Activated CD4-positive, alpha-beta T cell treated with anti-CD3 and anti-CD28 coated beads, Interleukin-2, amount 10 ng/mL, durations not matched to agents 24 days and 14 days (primary cell): ENCODE measurements at places on chromosomes 1 and 21. TPM values are rescaled to one million over a fixed set of nuclear protein-coding genes. Genes with fewer than 3 reads are reported as not detected.

DNA sequence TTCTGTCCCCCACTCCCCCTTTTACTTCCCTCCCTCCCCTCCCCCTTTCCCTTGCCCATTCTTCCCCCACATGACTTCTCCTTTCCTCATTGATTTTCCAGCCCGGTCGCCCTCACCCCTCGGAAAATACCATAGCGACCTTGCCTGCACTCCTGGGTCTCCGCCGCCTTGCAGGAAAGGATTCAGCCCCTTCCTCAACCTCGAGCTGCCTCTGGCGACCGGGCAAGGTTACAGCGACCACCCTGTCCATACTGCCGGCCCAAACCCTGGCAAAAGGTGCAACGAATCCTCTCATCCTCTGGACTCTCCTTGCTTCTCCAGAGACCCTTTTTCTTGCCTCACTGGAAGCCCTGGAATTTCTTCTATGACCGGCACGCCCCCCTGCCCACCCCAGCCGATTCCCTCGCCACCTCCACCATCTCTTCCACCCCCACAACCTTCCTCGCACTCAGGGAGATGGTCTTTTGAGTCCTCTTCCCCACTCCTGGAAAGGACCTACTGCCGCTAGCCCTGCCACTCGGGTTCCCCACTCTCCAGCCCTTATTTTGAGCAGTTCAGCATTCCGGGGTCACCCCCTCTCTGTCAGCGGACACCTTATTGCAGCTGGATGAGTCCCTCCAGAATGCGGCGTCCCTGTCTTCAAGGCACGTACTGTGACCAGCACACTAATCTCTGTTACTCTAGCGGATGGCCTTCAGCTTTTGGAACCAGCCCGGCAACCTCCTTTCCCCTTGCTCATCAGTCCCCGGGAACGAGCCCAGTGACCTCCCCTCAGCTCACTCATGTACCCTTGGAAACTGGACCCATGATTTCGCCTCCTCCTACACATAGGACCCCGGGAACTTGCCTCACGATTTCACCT lies 846 bp downstream of the NSUN4 start:
- no peaks in the 10 kb centered on the region for H3K27me3 ChIP-seq
- H3K4me1 ChIP-seq: peaks cover 33% of the 10 kb centered on the region
- H3K27ac ChIP-seq: peak overlapping the region; percentile 100
- peak; percentile 63 for DNase-seq
- H3K4me3 ChIP-seq: peak overlapping the region; percentile 99

- no peak overlapping the region for H3K27ac ChIP-seq
- peaks cover 16% of the 10 kb centered on the region for H3K27me3 ChIP-seq
- peaks cover 12% of the 10 kb centered on the region for H3K4me1 ChIP-seq
- H3K4me3 ChIP-seq: no peak overlapping the region
- H3K36me3 ChIP-seq: no peaks in the 10 kb centered on the region
These were observed 33.4 kb upstream of the ROR1 start for GRCh38 chr1:63740432-63740831.

DNA sequence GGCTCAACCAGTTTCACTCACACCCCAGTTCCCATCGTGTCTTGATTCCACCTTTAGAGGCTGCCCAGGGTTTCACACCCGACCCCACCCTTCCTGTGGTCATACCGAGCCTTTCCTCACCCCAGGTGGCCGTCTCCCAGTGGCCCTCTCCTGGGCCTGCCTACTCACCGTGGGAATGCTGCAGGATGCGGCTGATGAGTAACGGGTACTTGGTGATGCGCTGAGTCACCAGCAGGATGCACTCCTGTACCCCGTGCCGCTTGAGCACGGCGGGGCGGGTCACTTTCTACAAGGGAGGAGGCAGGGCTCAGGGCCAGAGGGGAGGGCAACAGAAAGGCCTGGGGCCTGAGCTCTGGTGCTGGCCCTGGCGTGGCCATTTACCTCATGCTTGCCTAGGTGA lies 16.4 kb downstream of the ARHGEF2 start:
- no peaks in the 10 kb centered on the region for H3K27me3 ChIP-seq
- peak overlapping the region; percentile 48 for H3K27ac ChIP-seq

- no peak for DNase-seq
- no peak overlapping the region for H3K27ac ChIP-seq
- peaks cover 13% of the 10 kb centered on the region for H3K27me3 ChIP-seq
- peaks cover 9% of the 10 kb centered on the region for H3K4me1 ChIP-seq
These were observed 18.4 kb upstream of the FOXO6 start for GRCh38 chr1:41342774-41343355.

DNA sequence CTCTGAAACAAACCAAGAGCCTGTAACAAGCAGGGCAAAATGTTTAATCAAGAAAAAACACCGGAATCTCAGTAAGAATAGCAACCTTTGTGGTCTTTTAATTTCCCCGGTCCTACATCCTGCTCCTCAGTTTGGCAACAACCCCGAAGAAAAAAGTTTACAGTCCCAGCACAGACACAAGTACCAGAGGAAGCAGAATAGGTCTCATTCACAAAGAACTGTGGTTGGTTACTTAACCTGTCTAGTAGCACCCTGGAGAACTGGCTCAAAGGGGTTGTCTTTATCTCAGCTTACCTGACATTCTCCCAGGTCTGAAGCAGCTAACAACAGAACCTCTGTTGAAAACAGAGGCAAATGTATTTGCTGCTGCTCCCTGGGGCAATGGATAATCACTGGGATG lies 399.3 kb downstream of the AJAP1 start:
- no peaks in the 10 kb centered on the region for H3K27me3 ChIP-seq
- H3K27ac ChIP-seq: no peak overlapping the region
- no peak overlapping the region for H3K4me3 ChIP-seq
- no peaks in the 10 kb centered on the region for H3K4me1 ChIP-seq
- H3K36me3 ChIP-seq: no peaks in the 10 kb centered on the region

DNA sequence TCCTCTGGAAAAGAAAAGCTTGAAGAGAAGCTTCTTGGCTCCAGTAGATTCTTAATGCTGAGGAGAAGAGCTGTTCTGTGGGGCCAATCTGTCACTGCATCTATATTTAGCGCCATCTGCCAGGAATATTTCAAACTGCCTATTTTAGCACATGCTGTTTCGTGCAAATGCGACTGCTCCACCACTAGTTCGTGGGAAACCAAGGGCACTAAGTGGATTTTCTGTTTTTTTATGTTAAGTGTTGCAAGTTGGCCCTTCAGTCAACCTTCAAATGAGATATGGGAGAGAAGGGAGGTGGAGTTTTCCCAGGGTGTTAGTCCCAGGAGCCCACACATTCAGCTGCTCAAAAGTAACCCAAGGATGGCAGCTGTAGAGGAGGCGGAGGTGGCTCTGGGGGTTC lies 91.9 kb downstream of the TSEN15 start:
- DNase-seq: no peak
- H3K27me3 ChIP-seq: peaks cover 14% of the 10 kb centered on the region
- no peak overlapping the region for H3K27ac ChIP-seq

DNA sequence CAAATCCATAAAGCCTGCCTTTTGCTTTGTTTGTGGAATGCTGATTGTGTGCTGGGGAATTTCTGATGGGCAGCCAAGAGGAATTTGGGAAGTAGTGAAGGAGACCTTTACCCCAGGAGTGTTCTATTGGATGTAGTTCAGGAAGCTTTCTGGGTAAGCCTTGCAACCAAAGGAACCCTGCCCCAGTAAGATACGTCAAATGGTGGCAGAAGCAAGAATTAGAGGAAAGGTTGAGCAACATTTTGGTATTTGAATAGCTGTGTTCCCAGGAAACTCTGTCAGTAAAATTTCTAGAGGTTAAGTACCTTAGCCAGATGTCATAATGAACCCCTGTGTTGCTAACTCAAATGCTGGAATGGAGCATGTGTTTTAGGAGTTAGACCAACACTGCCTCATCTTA lies 6.4 kb downstream of the MGST3 start:
- H3K4me3 ChIP-seq: no peak overlapping the region
- H3K27me3 ChIP-seq: peaks cover 3% of the 10 kb centered on the region
- H3K27ac ChIP-seq: no peak overlapping the region
- H3K4me1 ChIP-seq: peaks cover 24% of the 10 kb centered on the region
- no peak for DNase-seq

GRCh38 chr1:206081856-206082255 lies 28.9 kb downstream of the RHEX start:
- peaks cover 40% of the 10 kb centered on the region for H3K27me3 ChIP-seq
- DNase-seq: no peak
- no peak overlapping the region for H3K4me3 ChIP-seq

GRCh38 chr1:14767075-14767474 lies 168.6 kb downstream of the KAZN start:
- DNase-seq: no peak
- H3K27ac ChIP-seq: no peak overlapping the region
- no peaks in the 10 kb centered on the region for H3K27me3 ChIP-seq
- no peak overlapping the region for H3K4me3 ChIP-seq
- no peaks in the 10 kb centered on the region for H3K4me1 ChIP-seq

GRCh38 chr1:16081636-16082035 lies 8.2 kb upstream of the FAM131C start:
- no peaks in the 10 kb centered on the region for H3K36me3 ChIP-seq
- no peak overlapping the region for H3K27ac ChIP-seq
- no peak overlapping the region for H3K4me3 ChIP-seq
- no peak for DNase-seq
- H3K27me3 ChIP-seq: no peaks in the 10 kb centered on the region

GRCh38 chr1:200626853-200627534 lies 6.4 kb upstream of the KIF14 start:
- H3K27ac ChIP-seq: no peak overlapping the region
- H3K4me3 ChIP-seq: peak overlapping the region; percentile 3
- H3K4me1 ChIP-seq: peaks cover 34% of the 10 kb centered on the region
- peaks cover 8% of the 10 kb centered on the region for H3K27me3 ChIP-seq
- no peaks in the 10 kb centered on the region for H3K36me3 ChIP-seq
- peak; percentile 55 for DNase-seq

DNA sequence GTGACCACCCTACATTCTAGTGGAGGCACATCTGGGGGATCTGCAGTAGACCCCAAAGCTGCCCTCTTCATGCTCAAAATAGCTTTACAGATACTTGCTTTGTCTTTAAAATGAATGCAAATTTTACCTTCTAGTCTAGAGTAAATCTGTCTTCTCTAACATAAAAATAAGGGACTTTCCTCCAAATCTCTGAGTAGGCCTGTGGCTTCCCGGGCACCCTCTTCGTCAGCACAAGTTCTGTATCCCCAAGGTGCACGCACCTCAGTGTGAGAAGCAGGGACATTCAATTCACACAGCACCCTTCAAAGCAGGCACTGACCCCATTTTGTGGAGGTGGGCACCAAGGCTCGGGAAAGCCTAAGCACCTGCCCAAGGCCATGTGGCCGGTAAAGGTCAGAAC lies 19.0 kb downstream of the MEF2D start:
- H3K4me3 ChIP-seq: peak overlapping the region; percentile 25
- peak overlapping the region; percentile 78 for H3K27ac ChIP-seq
- DNase-seq: peak; percentile 72
- H3K4me1 ChIP-seq: peaks cover 48% of the 10 kb centered on the region
- peaks cover 59% of the 10 kb centered on the region for H3K36me3 ChIP-seq

OR2T6 gene
- not detected in 2 replicates for total RNA-seq

ERG gene
- total RNA-seq: 0.12 and 0.14 TPM in 2 replicates

LCE2B gene
- not detected in 2 replicates for total RNA-seq

LIPI gene
- total RNA-seq: not detected in 2 replicates
